ENCODE measurements at places on chromosomes 5 and 9.

- DNase-seq: peak; percentile 26
Measured at GRCh38 chr9:129258823-129259301, 80.8 kb upstream of the IER5L start.

- no peak for DNase-seq
Measured at GRCh38 chr5:144438237-144438636, 267.6 kb downstream of the KCTD16 start.

DNA sequence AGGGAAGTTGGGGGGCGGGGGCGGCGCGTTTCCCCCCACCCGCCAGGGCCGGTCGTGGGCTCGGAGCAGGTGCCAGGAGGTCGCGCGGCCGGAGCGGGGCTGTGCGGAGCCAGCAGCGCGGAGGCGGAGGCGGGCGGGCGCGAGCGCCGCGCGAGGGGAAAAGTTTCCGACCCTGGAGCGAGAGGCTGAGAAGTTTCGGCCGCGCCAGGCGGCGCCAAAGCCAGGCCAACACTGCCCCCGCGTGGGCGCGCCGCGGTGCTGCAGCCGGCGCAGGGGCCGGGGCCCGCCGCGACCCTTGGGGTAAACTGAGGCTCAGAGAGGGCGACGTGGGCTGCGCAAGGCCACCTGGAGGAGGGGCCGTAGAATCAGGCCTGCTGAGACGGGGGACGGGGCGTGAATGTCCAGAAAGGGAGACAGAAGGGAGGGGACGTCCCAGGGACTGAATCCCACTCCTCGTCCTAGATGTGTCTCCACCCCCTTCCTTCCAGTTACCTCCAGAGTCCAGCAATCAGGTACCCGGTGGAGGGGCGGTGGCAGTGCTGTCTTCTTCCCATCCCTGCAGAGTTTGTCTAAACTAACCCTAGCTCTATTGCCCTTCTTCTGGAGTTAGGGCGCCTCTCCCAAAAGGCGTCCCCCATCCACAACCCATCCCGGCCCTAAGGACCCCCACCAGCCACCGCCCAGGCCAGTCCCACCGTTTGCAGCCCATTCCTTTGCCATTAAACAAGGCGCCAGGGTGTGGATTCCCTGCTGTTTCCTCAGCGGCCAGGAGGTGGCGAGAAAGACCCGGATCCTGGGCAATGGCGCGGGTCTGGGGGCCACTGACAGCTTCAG, 10.2 kb downstream of the C9orf50 start:
- DNase-seq: peak; percentile 81

DNA sequence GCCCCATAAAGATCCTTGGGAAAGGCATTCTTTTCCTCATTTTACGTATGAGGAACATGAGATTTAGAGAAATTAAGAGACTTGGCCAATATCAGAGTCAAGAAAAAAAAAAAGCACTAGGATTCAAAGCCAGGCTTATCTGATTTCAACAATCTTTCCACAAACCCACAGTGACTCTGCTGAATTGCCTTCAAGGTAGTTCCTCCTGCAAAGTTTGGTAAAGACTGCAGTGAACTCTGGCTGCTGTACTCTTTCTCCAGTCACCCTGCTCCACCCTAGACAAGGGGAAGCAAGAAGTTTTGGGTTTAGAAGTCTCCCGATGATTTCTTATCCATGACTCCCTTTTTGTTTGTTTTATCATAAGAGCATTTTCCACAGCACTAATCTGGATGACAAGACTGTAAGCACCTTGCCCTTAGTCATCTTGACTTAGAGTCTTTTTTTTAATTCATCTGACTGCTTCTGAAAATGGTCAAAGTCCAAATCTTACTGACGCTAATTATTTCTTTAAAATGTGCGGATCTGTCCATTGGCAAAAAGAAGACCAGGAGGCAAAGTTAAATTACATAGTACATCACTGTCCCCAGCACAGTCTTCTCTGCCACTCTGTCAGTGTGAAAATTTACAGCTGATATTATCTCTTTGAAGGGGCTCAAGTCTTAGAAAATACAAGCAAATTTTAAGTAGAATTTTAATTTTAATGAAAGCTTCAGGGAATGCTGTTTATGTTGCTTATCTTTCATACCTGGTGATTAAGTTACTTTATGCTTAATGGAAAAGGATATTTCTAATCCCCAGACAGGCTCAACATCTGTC, 180.1 kb downstream of the TTLL11 start:
- DNase-seq: no peak

GRCh38 chr9:89523948-89524347, 26.0 kb upstream of the SEMA4D start:
- DNase-seq: peak; percentile 46

GRCh38 chr9:34524349-34524748, 1.6 kb upstream of the ENHO start:
- no peak for DNase-seq

DNA sequence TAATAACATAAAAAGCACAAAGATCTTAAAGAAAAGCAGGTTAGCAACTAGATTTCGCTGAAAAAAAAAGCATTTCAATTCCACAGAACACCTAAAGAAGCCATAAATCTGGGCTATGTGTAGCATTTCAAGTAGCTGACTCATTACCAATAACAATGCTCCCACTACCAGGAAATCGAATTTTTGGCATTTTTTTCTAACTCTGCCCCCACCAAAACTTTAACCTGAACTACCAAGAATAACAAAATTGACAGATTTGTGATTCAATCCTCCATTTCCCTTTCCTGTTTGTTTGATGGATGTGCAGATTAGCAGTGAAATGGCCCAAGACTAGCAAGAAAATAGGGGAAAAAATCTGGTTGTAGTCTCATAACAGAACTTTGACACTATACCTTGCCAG, 180.2 kb downstream of the RASEF start:
- no peak for DNase-seq
